ENCODE measurements at places on chromosomes 7 and 10.

DNA sequence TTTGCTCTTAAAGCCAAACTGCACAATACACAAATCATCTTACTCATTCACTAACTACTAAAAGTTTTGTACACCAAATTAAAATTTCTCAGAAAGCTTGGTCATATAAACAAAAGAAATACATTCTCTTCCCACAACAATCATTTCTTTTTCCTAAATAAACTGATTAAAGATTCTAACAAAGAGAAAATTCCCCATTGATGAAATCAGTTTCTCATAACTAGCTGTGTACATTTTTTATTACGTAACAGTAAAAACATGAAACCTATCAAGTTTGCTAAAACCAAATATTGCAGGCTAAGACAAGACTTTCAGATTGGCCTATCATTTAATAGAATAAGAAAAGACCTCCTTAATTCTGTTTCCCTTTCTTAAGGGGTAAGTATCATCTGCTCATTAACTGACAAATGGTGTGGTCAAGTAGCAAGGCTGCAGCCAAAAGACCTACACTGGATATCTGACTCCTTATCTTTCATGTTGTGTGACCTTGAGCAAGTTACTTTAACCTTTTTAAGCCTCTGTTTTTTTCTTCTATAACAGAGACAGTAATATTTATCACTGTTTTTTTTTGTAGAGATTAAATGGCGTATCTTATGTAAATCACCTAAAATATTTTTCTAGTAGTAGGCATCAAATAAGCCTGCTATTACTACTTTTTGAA is 22.4 kb downstream of the NAMPT start:
- DNase-seq: no peak

DNA sequence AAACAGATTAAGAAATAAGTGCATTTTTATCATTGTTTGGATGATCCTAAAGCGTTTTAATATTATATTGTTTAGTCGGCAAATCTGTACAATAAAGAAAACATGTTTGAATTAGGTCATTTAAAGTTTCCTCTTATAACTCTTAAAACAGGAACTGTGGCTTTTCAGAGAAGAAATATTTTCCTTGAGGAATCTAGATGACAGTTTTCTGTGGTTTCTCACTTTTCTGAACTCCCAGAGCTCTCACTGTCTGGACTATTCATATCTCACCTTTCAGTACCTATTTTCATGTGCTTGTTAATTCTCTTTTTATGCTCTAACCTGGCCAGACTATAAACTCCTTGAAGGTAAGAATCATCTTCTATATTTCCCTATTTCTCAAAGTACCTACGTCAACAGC is 135.1 kb downstream of the CHN2 start:
- DNase-seq: no peak

- no peak for DNase-seq
Observed at GRCh38 chr7:95919556-95919955, 147.2 kb downstream of the DYNC1I1 start.

GRCh38 chr7:142854372-142855113 is at the start of gene EPHB6:
TSS of gene EPHB6 (plus strand) at chr7:142855076. CDS start at chr7:142863228, 8,152 bp downstream.
- peak; percentile 85 for DNase-seq

- DNase-seq: no peak
Observed at GRCh38 chr7:28052933-28053332, 127.7 kb downstream of the JAZF1 start.

- no peak for DNase-seq
Observed at GRCh38 chr7:52506325-52506724, 529.1 kb upstream of the POM121L12 start.

- DNase-seq: no peak
Observed at GRCh38 chr10:123458933-123459332, 207.2 kb upstream of the GPR26 start.

DNA sequence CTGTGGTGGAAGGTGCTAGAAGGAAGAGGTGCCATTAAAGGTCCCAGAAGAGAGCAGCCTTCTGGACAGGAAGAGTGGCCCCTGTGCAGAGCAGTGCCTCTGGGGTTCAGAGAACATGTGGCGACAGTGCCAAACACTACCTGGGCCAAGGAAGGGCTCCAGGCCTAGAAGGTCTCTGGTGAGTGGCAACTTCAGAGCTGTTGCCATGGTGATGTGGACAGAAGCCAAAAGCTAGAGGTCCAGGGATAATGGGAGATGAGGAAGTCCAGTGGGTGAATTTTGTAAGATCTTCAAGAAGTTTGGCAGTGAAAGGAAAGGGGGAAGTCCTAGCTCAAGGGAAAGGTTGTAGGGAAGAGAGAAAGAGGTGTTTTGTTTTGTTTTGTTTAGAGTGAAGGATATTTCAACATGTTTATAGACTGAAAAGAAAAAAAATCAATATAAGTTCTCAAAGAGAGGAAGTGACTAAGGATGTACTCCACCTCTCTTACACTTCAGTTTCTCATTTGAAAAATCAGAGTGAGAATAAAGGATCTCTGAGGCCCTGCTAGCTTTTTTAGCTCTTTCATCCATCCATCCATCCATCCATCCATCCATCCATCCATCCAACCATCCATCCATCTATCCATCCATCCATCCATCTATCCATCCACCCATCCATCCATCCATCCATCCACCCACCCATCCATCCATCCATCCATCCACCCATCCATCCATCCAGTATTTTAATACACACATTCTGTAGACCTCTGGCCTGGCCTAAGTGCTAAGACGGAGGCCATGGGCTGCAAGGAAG is 77.1 kb upstream of the DUSP5 start:
- DNase-seq: no peak

All from mucosa of descending colon (tissue), 3 donors.